Midbrain (tissue), 1 donor: ENCODE measurements at places on chromosomes 3 and 15.

GRCh38 chr3:70982700-70983140 is 600.8 kb downstream of the FOXP1 start:
- no peak for DNase-seq

DNA sequence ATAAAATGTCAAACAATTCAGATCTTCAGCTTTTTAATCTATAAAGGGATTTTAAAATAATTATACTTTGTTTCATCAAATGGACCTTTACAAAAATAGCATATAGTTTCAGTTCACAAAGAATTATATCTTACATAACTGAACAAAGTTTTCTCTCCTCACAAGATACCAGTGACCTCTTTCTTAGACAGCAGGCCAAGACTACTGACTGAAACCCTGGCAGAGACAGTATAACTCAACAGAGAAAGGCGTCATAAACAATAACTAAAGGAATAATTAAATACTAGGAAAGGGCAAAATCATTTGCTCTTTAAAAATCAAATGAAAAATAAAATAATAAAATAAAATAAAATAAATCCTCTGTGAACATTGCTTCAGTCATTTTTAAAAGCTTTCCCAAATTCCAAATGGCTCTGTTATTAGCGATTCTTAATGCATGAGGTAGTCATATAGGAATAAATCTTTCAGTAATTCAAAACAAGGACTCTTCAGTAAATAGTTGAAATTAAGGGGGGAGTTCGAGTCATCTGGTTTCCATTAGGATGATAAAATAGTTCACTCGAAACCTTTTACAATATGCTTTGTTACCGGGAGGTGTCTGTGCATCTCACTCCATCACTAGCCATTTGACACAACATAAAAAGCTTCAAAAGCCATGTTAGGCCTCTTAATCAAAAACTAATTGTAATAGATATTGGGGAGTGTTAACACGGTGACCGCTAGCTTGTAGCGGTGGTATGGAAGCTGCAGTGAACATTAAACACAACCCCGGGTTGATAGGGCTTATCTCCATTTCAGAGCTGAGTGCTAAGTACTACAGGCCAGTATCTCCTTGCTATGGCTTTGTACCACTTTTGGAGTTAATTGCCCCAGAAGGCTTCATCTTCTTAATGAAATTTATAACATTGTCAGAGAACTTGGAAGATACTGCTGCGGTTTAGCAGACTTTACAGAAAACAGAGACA is 142.9 kb upstream of the NR2F2 start:
- DNase-seq = no peak

DNA sequence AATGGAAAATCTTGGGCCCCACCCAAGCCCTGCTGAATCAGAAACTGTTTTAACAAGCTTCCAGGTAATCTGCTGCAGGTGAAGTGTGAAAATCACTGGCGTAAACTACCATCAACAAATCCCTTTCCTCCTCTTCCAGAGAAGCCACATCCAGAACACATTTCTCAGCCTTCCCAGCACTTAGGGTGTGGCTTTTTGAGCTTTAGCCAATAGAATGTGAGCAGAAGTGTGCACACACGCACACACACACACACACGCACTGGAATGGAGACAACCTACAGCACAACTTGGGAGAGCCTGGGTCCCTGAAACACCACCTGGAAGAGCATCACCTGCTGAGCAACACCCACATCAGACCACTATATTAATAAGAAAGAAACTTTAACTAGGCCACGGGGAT is 98.6 kb downstream of the OSBPL10 start:
- DNase-seq = no peak

DNA sequence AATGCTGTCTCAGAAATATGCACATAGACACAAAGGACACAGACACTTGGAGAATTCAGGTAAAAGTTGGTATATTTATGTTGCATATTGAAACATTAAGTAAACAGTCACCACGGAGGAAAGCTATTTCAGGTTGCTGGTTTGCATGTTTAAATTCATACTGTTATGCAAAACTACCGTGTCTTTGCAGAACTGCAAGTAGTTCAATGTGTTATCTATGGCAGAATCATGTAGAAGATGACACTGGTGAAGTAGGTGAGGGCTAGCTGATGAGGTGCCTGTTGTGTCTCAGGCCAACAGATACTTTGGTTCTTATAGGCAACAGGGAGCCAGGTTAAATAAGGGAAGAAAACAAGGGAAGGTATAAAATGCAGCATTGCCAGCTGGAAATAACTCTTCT is 511.3 kb downstream of the DIPK2A start:
- DNase-seq = no peak

GRCh38 chr15:47570044-47570443 is 147.3 kb upstream of the SEMA6D start:
- no peak for DNase-seq

DNA sequence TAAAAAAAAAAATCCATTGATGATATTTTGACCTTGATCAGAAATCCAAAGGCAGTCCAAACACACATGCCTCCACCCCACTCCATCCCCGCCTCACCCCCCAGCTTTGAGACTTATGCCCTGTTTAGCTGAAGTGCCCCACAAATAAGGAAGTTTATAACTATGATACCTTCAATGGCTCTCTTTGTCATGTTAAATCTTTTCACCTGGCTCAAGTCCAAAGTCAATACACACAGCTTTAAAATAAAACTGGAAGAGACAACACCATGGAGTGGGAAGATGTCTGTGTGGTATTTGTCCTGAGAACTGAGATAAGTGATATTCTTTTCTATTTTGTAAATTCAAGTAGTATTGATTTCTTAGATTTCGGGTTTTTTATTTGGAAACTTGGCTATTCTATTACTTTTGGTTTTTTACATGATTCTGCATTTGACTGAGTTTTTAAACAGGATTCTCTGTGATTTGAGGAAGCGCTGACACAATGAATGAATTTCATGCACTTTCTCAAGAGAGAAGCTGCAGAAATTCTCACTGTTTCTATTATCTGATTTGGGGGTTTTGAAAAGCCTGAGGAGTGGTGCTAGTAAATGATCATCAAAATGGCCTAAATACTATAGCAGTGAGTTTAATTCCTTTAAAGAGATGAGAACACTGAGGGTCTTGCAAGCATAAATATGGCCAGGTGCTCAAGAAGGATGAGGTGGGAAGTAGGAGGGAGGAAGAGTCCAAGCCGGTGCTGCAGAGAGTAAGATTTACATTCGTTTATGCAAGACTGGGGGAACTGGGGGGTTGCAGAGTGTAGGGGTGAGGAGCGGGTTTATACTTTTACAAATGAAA is 5.2 kb downstream of the FOXB1 start:
- DNase-seq = no peak

DNA sequence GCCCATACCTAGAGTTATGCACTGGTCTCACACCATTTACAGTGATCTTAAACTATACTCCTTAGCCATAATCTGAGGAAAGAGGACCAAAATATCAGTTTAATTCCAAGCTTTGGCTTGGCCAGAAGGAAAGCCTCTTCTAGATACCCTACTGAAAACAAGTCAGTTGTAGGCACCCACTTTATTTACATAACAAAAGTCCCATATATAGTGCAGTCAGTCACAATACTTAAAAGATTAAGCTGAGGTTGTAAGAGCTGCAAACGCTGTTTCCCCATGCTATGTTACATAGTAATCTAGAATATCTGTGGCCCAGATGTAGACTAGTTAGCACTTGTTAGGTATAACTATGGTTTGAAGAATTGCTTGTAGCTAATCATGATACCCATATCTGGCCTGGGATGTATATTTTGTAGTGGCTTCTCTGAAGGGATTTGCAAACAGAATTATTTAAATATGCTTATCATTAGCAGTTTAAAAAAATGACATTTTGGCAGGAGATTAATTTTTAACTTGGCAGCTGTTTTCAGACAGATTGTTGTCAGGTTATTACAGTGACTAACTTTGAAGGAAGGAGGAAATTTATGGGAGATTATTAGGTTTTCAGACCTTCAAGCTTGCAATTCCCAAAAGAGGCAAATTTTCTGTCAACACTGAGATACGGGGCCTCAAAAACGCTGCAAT is 160.4 kb upstream of the SLC2A2 start:
- no peak for DNase-seq

GRCh38 chr15:38461066-38461833 is 7.3 kb downstream of the FAM98B start:
- DNase-seq = no peak

DNA sequence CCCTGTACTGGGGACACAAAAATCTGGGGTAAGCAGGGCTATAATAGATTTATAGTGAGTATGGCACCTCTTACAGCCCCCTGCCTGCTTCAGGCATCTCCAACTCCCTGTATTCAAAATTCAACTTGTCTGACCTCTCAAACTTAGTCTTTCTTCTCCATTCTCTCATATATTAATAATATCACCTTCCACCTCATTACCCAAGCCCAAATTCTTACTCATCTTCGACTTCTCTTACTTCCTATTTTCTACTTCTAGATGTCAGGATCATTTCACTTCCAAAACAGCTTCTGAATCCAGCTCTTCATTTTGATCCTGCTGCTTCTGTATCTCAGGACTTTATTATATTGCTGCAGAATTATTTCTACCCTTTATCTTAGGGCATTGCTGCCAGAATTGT is 290.7 kb downstream of the CHST2 start:
- DNase-seq = no peak

DNA sequence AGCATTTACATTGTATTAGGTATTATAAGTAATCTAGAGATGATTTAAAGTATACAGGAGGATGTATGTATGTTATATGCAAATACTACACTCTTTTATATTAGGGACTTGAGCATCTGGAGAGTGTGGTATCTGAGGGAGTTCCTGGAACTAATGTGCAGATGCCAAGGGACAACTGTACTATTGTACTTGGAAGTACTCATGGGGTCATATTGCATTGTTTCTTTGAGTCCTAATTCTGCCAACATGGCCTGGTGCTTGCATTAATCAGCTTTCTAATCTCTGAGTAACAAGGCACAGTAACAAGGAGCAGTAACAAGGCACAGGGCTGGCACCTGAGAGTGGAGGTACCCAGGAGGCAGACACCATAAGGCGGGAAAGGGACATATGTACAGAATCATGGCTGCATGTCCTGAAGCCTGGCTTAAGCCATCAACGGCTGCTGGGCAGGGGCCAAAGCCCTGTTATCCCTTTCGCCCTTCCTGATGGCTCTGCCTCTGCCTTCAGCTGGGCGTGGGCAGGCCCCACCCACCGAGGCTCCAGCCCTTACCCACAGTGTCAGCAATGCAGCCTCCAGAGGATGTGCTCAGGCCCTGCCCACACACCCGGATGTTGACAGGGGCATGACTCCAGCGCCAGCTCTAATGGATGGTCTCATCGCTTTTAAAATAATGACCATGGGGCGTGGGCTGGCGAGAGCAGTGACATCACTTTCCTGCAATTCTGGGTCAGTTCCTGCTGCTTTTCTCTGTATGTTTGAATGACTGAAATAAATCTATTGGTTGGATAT is 22.9 kb downstream of the CEMIP start:
- DNase-seq = no peak

GRCh38 chr3:49313896-49314688 is 25.8 kb downstream of the USP4 start:
- DNase-seq = no peak

- no peak for DNase-seq
Measured at GRCh38 chr3:17947833-17948232, 205.4 kb upstream of the TBC1D5 start.

GRCh38 chr15:54288049-54288448 is 309.8 kb downstream of the UNC13C start:
- DNase-seq = no peak

GRCh38 chr15:37783290-37783689 is 151.2 kb upstream of the TMCO5A start:
- no peak for DNase-seq

DNA sequence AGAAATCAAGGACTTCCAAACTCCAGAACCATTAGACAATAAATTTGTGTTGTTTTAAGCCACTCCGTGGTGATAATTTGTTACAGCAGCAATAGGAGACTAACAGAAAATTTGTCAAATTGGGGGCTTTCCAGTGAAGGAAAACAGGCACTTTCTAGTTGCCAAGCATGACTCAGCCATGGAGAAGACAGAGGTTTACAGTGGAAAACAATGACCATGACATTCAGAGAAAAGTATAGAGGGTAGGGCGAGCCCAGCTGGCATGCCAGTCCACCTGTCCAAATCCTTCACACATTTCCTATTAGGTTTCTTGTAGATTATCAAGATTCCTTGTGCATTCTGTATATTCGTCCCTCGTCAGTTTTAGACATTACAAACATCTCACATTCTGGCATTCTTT is 24.9 kb downstream of the SLCO2A1 start:
- no peak for DNase-seq

GRCh38 chr3:43162230-43163084 is 56.6 kb upstream of the POMGNT2 start:
- DNase-seq = peak; percentile 57

GRCh38 chr3:111210003-111210711 is 138.5 kb downstream of the NECTIN3 start:
- no peak for DNase-seq

DNA sequence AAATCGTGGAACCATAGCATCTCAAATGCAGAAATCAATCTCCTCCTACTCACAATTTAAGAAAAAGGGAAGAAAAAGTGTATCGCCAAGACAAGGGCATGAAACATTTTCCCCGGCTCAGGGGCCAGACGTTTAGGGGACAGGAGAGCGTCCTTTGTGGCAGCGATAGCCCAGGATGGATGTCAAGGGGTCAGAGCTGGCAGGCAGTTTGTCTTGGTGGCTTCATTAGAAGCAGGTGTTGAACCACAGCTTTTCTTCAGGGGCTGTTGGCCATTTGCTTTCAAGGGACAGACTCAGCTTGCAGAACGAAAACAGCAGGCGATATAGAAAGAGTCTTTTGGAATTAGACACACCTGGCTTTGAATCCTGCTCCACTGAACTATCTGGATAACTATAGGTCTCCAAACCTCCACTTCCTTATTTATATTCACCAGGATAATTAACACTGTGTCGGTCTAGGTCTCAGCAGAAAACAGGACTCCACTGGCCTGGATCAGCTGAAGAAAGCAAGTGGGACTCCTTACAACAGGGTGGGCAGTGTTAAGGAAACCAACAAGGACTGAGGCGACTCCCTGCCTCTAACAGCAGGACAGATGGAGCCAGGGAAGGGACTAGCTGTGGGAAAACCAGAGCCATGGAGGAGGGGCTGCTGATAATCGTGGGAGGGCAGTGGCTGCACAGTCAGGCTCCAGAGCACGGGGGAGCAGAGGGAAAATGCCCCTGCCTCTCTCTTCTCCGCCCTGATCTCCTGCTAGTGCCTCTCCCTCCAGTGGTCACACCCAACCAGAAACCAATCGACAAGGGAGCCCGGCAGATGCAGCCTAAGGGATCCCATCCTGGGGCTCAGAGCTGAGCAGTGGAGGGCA is 123.6 kb downstream of the LIPC start:
- DNase-seq = no peak

- DNase-seq = no peak
Measured at GRCh38 chr3:39124876-39125840, 17.7 kb downstream of the TTC21A start.
